ENCODE measurements at places on chromosomes 5 and 9.
A peak's percentile ranks its signal among the peaks of the same experiment; 100 is the strongest.

DNA sequence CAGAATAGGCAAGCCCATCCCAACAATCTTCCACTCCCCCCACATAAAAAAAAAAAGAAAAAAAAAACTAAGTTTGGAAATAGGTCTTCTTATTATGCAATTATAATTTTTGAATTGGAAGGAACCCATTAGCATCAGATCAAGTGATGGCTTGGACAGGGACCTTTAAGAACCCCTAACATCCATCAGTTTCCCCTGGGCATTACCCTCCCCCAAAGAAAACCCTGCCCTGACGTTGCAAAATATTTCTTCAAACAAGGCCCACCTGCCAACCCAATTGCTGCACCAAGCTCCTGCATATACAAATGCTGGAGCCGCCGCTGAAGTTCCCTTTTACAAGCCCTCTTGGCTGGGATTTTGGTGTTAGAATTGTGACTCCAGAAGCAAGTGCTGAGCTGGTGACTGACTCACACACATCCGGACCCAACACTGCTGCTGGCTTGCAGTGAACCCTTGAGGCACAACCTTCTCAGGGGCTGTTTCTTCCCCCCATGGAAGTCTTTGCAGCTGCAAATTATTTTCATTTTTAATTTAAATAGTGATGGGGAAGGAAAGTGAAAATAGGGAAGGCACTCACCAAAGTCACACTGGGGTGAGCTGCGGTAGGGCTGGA lies 56.1 kb upstream of the AFAP1L1 start:
- DNase-seq: no peak

GRCh38 chr5:151077967-151078366 lies 2.9 kb downstream of the TNIP1 start:
- no peak for DNase-seq

- no peak for DNase-seq
Observed at GRCh38 chr9:68822596-68823165, 117.6 kb downstream of the PIP5K1B start.

GRCh38 chr9:79254900-79255650 lies 316.7 kb upstream of the TLE4 start:
- no peak for DNase-seq

DNA sequence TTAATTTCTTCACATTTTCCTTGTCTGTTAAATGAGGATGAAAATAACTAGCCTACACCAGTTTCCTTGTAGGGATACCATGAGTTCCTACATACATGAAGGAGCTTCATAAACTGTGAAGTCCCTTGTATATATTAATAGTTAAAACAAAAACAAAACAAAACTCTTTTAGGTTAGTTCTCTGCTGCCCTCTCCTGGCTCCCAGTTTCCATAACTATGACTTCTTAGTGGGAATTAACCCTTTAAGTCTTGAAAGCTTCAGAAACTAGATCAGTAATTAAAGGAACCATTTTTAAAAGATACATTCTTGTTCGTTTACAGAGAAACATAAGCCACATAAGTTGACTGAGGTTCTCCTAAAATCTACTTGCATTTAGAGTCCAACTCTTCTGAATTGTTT lies 500.0 kb upstream of the C9orf72 start:
- DNase-seq: peak; percentile 21

DNA sequence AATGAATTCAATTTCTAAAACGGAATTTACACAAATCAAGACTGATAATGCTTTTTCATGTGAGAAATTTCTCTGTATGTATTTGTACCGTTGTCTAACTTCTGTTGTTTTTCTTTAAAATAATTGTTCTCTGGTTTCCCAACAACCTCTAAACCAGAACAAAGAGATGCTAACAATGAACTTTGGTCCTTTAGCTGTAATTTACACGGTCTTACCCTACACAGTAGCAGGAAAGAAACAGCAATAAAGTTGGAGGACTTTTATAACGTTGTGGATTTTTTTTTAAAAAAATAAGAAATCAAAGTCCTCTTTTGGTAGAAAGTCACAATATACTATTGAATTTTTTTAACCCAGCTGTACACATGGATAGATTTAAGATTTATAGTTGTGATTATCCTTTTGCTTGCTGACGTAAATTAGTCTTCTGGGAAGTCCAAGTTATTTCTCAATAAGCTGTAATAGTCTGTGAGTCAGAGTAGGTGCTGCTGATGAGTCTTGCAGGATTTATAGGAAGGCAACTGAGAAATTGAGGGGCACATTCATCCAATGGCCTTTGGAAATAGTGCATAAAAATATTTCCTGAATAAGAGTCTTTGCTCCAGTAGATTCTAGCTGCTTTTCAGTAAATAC lies 76.8 kb upstream of the PCSK1 start:
- DNase-seq: no peak

GRCh38 chr9:97963232-97963631 lies 19.9 kb upstream of the ANP32B start:
- DNase-seq: no peak

GRCh38 chr5:71011194-71011792 lies 13.8 kb downstream of the NAIP start:
- DNase-seq: no peak

GRCh38 chr5:18992264-18992663 lies 995.7 kb downstream of the CDH18 start:
- no peak for DNase-seq

DNA sequence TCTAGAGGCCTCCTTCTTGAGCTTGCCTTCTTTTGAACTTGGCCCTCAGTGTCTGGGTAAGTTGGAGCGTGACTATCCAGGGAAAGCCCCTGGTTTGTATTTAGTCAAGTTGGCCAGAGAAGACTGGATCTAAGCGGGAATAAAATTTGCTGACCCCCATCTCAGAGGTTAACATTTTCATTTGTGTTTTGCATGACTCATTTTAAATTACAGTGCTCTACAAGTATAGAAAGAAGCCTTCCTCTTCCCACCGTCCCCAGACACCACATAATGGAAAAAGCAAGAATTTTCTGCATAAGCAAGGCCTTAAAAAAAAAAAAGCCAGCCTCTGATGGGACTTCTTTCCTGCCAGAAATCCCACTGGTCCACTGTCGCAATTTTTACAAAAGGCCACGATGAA lies 27.2 kb downstream of the PIK3R1 start:
- no peak for DNase-seq

GRCh38 chr9:95653246-95653645 lies 136.5 kb upstream of the PTCH1 start:
- DNase-seq: no peak

Data from iPS-NIHi11 (cell line).